ENCODE measurements at places on chromosomes 3 and 15.

DNA sequence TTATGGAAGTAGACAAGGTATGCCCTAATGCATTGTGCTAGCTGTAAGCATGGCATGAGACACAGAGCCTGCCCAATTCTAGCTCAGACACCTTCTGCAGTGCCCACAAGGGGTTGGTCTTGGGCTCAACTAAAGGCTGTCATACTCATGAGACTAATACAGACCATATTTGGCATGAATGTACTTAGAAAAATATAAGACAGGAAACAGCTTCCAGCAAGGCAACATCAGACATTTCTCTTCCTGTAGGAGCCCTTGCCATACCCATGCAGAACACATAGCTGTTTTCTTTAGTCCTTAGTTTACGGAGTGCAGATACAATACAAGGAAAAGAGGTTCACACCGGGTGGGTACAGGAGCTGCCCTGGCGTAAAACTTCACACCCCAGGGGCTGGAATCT, 30.5 kb upstream of the NR1I2 start:
- no peak for DNase-seq

DNA sequence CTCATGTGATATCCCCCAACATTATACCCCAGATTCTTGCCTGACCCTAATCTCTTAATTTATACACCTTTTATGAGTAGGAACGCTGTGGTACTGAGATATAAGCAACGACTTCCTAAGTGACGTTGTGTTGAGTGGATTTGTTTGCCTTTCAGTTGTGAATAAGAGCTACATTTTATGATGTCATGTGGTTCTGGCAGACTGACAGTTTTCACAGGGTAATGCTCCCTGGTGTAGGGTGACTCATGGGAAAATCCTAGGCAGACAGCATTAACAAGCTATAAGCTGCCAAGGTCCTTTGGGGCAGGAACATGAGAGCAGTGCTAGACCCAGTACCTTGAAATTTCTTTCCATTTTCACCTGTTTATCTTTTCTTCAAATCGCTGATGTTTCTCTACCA, 11.2 kb downstream of the C3orf52 start:
- DNase-seq, result no peak

GRCh38 chr15:63605036-63605435, 7.8 kb downstream of the FBXL22 start:
- no peak for DNase-seq

DNA sequence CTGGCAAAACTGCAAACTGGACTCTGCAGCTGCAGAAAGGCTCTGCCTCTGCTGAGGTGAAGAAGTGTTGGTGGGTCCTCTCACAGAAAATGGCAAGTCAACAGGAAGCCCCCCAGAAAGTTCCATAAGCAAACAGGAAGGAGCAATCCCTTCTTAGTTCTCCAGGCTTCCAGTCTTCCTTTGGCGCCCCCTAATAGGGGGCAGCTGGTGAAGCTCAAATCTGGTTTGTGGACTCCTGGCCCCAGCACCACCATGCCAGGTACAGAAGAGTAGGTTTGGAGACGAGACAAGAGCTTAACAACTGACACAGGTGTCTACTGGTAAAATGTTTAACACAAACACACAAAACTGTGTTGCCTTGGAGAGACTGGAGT, 35.5 kb downstream of the LEO1 start:
- no peak for DNase-seq

GRCh38 chr3:140021269-140021668, 86.3 kb downstream of the CLSTN2 start:
- DNase-seq, result no peak

DNA sequence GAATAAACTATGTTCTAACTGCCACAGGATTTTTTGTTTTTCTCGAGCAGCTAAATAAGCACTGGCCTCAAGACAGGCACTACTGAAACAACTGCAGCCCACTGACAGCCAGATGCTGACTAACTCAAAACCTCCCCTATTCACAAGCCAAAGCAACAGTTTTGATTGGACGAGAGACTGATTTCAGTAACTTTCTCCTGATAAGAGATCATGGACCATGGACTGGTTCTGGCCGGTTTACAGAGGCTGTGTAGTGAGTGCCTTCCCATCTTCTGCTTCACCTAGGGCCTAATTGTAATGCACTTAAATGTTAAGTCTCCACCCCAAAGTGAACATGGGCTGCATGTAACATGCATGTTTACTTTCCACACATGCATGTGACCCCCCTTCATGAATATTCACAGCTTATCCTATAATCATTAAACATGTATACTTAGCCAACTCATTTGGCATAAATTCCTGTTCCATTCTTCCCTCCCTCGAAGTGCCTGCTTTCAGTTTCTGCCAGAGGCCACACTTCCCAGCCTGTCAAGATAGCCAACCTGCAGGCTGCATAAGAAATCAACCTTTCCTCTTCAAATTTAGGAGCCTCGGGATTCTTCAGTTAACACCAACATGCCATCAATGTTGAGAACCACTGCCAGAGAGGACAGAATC, 108.2 kb downstream of the ULK4 start:
- DNase-seq, result no peak

GRCh38 chr3:196619223-196619622, 20.3 kb upstream of the NRROS start:
- DNase-seq, result no peak

- DNase-seq, result no peak
Measured at GRCh38 chr3:31322460-31322859, 210.3 kb upstream of the STT3B start.

DNA sequence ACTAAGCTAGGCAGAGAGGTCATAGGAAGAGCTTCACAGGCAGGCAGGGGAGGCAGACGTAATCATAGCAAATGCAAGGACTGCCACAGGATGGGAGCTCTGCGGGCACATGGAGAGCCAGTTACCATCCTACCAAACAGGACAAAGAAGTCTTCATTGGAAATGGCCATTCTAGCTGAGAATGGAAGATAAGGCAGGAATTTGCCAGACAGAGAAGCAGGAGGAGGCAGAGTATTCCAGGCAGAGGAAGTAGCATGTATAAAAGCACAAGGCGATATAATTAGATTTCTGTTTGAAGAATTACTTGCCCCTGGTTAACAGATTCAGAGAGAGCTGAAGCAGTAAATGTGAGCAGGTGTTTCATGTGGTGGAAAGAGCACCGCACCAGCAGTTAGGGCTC, 3.5 kb upstream of the SEMA5B start:
- DNase-seq, result no peak

- DNase-seq, result no peak
Measured at GRCh38 chr3:20326541-20326940, 140.5 kb upstream of the SGO1 start.

GRCh38 chr15:40333922-40334492, 6.7 kb downstream of the CCDC9B start:
- no peak for DNase-seq

DNA sequence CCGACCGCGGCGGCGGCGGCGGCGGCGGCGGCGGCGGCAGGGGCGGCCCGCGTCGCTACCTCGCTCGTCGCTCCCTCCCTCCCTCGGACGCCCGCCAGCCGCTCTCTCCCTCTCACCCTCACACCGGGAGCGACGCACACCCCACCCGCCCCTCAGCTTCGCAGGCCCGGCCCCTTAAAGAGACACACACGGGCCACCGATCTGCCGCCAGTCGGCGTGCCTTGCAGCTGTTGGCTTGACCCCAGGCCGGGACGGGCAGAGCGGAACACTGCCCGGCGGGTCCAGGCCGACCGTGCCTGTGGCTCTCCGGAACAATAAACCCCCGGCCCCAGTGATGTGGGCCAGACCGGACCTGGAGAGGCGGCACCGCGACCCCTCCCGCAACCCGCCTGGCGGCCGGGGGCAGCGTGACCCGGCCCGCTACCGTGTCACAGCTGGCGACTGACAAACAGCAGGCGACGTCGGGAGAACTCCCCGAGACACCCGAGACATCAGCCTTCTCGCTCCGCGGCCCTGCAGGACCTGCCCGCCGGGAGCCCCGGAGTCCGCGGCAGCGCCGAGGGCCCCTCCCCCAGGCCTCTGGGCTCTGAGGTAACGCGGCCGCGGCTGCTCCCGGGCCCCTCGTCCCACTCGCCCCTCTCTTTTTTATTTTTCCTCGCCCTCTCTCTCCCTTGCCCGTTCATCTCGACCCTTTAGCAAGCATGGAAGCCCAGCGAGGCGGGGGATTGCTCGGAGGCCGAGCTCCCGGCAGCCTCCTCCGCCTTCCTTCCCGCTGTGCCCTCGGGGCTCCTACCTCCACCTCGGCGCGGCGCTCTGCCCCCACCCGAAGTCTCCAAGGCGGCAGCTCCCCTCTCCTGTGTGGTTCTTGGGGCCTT, at the start of gene SETD2:
Gene SETD2, minus strand, starts transcription at position 107 of the 875 bp plus-strand sequence. CDS start 189 bp downstream, outside the sequence.
- peak; percentile 84 for DNase-seq

GRCh38 chr3:71309342-71309741, 274.2 kb downstream of the FOXP1 start:
- peak; percentile 43 for DNase-seq

DNA sequence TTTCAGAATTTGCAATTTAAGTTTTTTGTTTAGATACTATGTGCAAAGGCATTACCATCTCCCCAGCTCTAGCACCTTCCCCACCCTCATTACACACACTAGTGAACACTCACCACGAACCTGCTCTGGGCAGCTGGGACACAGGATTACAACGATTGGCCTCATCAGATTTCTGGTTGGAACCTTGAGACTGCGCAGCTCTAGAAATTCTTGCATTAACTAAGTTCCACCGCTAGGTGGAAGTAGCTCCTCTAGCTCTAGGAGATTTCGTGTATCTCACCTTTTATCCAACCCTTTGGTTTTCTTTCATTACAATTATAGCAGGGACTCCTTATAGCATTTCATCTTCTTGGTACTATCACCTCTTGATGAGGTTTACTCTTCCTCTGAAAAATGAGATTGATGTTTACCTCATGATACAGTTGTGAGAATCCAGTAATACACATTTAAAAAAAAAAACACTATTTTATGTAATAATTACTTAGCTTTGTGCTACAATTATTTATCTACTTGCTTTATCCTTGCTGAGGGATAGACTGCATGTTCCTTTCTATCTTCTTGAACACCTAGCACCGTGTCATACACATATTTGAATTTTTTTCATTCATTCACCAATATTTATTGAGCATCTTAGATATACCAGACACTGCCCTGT, 28.7 kb upstream of the PLOD2 start:
- no peak for DNase-seq

GRCh38 chr3:30260762-30261161, 345.6 kb upstream of the TGFBR2 start:
- DNase-seq, result no peak

DNA sequence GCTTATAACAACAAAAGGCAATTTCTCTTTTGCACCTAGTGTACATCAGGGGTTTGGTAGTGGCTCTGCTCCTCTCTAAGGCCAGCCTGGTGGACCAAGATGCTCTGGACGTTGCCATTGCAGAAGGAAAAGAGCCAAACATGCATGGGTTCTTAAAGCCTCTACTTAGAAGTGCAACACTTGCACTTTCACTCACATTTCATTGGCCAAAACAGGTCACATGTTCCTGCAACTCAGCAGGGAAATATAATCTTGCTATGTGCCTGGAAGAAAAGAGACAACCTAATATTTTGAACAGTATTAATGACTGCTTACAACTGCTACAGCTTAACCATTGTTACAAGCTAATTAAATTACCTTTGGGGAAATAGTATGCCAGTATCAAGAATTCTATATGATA, 182.9 kb downstream of the IL5RA start:
- DNase-seq, result no peak

GRCh38 chr3:134007819-134008218, 21.9 kb downstream of the SLCO2A1 start:
- no peak for DNase-seq

DNA sequence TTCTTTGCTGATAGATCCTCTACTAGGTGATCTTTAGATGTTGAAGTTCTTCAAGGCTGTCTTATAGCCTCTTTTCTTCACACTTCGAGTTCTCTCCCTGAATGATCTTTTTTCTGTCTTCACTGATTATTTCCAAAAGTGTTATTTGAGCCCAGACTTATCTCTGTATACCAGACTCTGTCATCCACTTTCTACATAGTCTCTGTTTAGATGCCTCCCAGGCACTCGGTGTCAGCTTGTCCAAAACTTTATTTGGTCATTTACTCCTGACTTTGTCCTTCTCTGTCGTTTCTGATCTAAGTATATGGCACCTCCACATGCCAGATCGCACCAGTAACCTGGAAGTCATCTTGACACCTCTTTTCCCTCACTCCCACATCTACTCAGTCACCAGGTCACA, 27.6 kb downstream of the KLHL18 start:
- no peak for DNase-seq

- DNase-seq, result no peak
Measured at GRCh38 chr15:35979608-35980007, 433.6 kb upstream of the DPH6 start.

- DNase-seq, result no peak
Measured at GRCh38 chr3:185934767-185935464, 2.9 kb downstream of the TRA2B start.

DNA sequence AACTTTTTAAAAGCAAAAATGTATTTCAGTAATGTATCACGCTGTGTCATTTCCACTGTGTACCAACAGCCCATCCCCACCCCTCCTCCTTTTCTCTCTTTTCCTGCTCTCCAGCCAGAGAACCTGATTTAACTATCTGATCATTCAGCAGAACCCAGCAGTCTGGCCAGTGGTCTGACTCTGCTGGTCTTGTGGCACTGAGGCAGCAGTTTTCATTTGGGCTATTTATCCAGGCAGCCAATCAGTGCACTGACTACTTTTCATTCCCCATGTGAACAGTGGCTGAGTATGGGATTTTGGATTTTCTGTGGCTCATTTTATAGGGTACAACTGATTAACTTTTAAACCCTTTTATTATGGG, 56.3 kb downstream of the GPR171 start:
- no peak for DNase-seq

DNA sequence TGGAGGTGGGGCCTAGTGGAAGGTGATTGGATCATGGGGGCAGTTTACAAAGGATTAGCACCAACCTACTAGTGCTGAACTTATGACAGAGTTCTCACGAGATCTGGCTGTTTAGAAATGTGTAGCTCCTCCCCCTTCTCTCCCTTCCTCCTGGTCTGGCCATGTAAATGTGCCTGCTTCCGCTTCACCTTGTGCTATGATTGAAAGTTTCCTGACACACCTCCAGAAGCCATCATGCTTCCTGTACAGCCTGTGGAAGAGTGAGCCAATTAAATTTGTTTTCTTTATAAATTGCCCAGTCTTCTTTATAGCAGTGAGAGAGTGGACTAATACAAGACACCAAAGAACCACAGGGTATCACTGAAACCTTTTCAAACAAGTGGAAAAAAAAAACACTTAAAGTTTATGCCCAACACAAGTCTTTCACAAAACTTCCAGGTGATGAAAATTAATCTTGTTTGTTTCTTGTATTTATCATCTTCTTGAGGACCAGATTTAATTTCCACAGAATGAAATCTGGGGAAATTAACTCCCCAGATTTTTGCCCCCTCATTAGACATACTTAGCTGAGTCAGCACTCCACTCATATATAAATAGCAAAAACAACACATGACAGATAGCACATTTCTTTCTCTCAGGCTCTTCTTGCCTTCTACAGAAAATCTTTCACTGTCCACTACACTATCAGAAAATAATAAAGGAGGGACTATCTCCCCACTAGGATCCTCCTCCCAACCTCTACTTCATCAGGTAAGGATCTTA, 847.2 kb downstream of the TUSC7 start:
- no peak for DNase-seq

DNA sequence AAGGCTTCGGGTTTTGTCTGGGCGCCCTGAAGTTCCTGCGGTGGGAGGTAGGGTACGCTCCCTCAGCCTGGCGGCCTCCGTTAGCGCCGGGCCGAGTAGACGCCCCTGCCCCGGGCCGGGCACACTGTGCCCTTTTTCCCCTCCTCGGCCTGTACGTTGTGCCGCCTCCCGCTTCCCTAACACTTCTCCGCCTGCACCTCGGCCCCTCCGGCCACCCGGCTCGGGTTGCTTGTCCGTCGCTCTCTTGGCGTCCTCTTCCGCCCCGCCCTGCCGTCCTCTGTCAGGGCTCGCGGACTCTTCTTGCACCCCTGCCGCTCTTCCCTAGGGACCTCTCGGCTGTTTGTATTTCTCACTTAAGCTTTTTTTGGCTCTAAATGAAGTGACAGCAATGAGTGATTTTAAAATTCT, 384 bp downstream of the KNL1 start:
- DNase-seq, result no peak
